SK-N-SH (cell line): ENCODE measurements at places on chromosomes 3 and 15.
A peak's percentile ranks its signal among the peaks of the same experiment; 100 is the strongest.

- no peak for DNase-seq
These were observed 205.2 kb upstream of the NANOGP8 start for GRCh38 chr15:35290301-35290721.

- DNase-seq, result peak; percentile 94
These were observed at the start of gene SCN5A for GRCh38 chr3:38649500-38650247. TSS of gene SCN5A (minus strand) at chr3:38649687. CDS start at chr3:38633307, 16,380 bp downstream.

- DNase-seq, result no peak
These were observed 507.9 kb upstream of the TPRG1 start for GRCh38 chr3:188663839-188664238.

DNA sequence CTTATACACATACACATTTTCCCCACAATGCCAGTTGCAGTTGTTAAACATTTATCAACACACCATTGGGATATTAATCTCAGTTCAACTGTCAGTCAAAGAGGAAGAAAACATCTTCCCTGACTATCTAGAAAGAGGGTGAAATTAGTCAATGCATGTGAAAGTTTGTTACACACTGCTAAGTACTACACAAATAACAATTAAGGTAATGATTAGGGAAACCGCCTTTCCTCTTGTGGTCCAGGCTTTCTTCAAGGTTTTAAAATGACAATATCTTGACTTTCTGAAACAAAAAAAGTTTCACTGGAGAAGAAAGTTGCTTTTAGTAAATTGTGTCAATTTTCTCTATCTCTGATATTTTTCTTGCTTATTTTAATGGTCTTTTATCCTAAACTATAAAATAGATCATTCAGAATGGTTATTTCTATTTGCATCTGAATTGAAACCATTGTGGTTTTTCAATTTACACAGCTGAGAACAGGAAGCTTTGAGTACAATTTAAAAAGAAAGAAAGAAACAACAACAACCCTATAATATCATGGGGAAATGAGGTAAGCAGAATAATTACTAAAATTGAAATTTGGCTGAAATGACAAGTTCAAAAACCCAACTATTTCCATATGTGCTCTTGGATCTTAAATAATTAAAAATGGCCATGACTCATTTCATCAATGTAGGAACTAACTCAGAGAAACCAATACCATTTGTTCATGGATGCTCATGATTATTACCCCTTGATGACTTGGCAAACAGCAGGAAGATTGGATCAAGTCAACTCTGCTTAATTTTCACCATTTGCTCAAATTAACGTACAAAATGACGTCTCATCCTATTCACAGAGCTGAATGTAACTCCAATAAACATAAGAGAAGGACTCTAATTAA is 31.7 kb downstream of the GPR149 start:
- no peak for DNase-seq

- DNase-seq, result peak; percentile 32
These were observed 50.8 kb upstream of the SYN2 start for GRCh38 chr3:11953350-11953749.

GRCh38 chr15:52362497-52362896 is 66.9 kb upstream of the MYO5C start:
- DNase-seq, result no peak

DNA sequence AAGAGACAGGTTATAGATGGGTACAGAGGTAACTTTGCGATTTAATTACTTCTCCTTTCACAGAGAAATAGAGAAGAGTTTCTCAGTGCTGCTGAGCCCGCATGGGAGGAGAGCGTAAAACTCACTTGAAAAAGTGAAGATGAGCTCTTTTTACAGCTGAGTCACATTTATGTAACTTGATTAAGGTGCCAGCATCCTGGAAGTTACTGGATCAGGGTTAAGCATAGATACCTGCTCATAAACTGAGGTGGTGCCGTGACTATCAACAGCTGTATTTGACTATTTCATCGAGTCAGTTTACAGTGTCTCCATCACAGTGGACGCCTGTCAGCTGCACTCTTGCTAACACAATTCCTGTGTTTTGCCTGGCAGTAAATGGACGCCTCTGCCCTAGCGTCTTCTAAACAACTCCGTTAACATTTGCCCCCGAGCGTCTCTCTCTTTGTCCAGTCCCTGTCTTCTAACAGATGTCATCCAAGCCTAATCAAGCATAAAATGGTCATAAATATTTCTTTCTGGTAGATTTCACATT is 414.6 kb downstream of the FOXP1 start:
- peak; percentile 54 for DNase-seq

GRCh38 chr15:56732135-56732885 is 999 bp downstream of the ZNF280D start:
- DNase-seq, result peak; percentile 51

DNA sequence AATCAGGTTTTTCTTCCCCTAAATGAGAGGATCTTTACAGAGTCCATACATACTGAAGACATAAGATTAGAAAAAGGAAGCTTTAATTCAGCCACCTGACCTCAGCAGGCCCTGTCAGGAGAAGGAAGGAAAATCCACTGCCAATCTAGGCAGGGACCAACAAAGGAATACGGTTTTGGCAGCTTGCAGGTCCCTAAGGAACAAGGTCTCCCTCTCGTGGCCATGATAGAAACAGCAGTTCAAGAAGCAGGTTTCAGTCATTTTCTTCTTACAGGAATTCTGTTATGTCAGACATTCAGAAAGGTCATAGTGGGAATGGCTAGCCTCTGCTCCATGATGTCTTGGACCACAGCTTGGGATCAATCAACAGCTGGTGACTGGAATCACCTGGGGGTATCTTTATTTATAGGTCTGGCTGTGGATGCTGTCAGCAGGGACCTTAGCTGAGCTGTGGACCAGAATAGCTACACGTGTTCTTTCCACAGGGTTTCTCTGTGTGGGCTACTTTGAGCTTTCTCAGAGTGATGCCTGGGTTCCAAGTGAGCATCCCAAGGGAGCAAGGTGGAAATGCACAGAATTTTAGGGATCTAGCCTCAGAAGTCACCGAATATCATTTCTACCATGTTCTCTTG is 9.4 kb upstream of the CMSS1 start:
- peak; percentile 53 for DNase-seq

DNA sequence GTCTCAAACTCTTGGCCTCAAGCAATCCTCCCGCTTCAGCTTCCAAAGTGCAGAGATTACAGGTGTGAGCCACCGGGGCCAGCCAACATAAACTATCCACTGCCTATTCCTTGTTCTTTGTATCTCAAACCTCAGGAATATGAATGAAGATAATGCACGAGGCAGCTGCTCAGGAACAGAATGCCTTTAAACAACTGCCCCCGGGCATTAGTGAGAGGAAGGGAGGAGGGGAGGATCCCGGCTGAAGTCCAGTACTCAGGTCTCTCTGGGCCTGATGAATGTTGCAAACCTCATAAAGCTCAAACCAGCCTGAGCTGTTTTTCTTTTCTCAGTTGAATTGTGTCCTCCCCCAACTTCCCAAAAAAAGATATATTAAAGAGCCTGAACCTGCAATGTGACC is 26.9 kb upstream of the MTMR14 start:
- DNase-seq, result no peak

GRCh38 chr3:13164893-13165492 is 91.8 kb upstream of the IQSEC1 start:
- no peak for DNase-seq

DNA sequence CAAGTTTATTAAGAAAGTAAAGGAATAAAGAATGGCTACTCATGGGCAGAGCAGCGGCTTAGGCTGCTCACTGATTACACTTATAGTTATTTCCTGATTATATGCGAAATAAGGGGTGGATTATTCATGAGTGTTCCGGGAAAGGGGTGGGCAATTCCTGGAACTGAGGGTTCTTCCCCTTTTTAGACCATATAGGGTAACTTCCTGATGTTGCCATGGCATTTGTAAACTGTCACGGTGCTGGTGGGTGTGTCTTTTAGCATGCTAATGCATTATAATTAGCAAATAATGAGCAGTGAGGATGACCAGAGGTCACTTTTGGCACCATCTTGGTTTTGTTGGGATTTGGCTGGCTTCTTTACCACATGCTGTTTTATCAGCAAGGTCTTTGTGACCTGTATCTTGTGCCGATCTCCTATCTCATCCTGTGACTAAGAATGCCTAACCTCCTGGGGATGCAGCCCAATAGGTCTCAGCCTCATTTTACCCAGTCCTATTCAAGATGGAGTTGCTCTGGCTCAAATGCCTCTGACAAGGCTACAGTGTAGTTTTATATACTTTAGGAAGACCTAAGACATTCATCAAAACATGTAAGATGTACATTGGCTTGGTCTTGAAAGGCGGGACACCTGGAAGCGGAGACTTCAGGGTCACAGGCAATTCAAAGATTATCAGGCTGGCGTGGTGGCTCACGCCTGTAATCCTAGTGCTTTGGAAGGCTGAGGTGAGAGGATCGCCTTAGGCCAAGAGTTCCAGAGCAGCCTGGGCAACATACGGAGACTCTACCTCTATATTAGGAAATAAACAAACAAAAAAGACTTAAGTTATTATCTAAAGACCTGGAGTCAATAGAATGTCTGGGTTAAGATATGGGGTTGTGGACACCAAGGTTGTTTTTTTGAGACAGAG is 3.2 kb upstream of the BLOC1S6 start:
- no peak for DNase-seq

DNA sequence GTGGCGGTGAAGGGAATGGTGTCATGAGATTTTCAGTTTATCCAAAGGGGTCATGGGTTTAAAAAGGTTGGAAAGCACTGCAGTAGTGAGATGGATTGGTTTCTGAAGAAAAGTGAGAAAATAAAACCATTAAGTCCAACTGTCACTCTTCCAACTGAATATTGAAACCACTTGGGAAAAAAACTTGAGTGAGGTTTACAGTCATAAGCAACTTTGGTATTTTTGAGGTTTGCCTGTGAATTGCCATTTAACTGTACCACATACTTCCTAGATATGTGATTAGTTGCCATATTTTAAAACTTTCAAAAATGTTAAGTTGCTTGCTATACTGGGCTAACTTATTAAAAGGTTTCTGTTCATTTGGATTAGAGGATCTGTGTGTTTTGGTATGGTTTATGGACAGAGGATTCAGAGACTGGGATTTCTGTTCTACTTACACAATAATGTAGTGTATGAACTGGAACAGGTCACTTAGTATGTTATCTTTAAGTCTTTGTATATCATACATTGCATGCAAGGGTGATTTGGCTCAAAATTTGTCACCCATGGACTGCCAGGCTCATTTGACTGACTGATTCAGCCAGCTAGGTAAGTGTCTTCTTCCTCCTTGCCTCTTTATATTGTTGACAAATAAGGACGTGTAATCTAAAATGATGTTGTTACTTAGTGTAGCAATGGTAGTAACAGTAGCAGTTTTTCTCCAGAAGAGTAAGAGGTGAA is 201.4 kb upstream of the EOMES start:
- DNase-seq, result no peak

DNA sequence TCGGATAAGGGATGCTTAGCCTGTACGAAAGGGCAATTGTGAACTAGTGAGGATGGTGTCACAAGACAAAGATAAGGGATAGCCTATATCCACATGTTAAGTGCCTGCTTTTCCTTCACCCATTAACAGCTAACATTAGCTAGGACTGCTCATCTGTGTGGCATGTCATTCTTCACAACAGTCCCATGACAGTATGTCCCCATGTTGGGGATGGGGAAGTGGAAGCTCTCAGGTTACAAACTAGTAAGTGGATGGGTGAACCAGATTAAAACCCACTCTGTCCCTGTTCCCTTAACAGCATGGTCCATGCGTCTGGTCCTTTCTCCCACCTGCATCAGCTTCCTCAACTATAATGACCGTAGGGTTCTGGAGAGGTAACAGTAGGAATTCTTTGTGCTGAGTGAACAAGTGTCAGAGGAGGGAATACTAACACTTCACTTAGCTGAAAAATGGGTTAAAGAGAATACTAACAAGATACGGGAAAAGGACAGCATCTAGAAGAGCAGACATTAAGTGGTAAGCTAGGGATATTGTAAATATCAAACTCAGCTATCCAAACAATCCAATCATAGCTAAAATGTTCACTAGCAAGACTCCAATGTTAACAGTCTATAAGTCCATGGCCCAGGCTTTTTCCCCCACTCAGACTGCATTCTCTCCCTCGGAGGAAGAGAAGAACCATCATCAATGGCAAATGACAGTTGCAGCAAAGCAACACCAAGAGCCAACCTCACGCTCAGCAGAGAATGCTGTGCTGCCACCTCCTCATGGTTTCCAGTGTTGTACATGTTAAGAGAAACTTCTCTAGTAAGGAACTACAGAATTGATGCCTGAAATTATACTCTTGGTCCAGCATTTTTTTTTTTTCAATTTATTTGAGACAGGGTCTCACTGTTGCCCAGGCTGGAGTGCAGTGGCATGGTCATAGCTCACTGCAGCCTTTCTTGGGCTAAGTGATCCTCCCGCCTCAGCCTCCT is 5.0 kb downstream of the RPLP1 start:
- DNase-seq, result no peak

GRCh38 chr15:66276546-66276945 is 16.8 kb upstream of the DIS3L start:
- DNase-seq, result no peak

- no peak for DNase-seq
These were observed 229.6 kb upstream of the WNT5A start for GRCh38 chr3:55716611-55717225.

DNA sequence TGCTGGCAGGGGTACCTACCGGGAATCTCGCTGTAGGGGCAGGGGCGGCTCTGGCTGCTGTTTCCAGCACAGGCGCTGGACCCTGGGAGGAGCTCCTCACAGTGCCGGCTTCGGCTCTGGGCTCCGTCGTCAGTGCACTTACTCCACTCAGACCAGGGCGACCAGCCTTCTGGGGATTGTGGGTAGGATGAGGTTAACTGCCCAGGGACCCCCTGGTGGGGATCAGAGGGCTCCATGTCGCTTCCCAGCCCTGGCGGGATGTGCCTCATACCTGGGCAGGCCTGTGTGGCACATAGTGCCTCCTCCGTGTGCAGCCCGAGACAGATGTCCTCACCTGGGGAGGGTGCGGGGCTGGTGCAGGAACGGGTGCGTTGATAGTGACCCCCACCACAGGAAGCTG is 115.7 kb downstream of the SEMA5B start:
- DNase-seq, result no peak

GRCh38 chr15:82820128-82820527 is 10.7 kb downstream of the WHAMM start:
- DNase-seq, result no peak

GRCh38 chr15:73936588-73937290 is 10.5 kb downstream of the LOXL1 start:
- no peak for DNase-seq

DNA sequence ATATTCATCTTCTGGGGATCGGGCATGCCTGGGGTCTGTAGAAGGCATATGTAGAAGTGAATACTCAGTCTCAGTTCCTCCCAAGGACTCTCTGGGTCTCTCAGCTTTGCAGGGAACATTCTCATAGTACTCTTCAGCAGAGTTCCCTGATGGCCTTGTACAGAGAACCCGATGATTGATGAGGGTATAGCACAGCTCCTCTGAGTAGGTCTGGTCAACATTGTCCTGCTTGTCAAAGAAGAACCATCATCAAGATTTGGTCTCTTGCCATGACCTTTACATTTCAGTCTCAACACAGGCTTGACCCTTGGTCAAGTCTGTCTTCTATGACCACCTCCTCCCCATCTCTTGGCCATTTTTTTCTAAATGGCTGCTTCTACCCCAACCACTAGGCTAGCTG is 9.5 kb downstream of the GCSAM start:
- no peak for DNase-seq

GRCh38 chr3:29227307-29227706 is 53.6 kb upstream of the RBMS3 start:
- DNase-seq, result no peak

- no peak for DNase-seq
These were observed 27.5 kb downstream of the MASP1 start for GRCh38 chr3:187264021-187264420.
